Activated CD4-positive, alpha-beta T cell treated with anti-CD3 and anti-CD28 coated beads for 24 hours (primary cell): ENCODE measurements at places on chromosomes 16 and 17.

GRCh38 chr16:54453871-54454270 lies 167.3 kb upstream of the IRX3 start:
- DNase-seq, result no peak

- DNase-seq, result no peak
Observed at GRCh38 chr17:42378959-42379594, 9.2 kb downstream of the STAT3 start.

DNA sequence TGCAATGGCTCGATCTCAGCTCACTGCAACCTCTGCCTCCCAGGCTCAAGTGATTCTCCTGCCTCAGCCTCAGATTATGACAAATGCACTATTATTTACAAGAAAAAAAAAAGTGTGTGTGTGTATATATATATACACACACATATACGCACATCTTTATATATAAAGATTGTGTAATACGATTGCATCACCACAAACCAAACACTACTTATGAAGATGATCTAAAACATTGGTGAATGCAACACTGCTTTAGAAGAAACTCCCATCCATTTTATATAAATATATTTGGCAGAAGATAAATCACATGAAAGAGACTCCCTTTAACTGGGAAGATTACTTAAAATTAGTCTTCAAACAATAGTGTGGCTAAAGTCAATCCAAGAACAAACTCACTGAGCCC lies 96.7 kb downstream of the SYCE1L start:
- DNase-seq, result no peak

DNA sequence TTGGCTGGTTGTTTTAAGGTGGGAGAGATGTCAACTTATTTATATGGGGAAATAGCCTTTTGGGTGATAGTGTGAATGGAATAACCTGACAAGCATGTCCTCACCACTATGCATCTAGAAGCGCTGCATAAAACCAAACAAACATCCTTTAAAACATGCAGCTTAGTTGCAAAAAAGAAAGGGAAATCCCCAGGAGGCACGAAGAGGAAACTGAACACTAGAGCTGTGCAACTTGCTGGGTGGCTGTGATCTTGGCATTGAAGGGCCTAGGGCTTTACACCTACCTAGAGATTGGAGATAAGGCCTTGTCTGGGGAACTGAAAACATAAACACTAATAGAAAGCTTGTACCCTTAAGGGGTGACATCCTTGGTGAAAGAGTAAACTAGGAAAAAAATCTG lies 7.3 kb downstream of the C16orf54 start:
- DNase-seq, result peak; percentile 26

DNA sequence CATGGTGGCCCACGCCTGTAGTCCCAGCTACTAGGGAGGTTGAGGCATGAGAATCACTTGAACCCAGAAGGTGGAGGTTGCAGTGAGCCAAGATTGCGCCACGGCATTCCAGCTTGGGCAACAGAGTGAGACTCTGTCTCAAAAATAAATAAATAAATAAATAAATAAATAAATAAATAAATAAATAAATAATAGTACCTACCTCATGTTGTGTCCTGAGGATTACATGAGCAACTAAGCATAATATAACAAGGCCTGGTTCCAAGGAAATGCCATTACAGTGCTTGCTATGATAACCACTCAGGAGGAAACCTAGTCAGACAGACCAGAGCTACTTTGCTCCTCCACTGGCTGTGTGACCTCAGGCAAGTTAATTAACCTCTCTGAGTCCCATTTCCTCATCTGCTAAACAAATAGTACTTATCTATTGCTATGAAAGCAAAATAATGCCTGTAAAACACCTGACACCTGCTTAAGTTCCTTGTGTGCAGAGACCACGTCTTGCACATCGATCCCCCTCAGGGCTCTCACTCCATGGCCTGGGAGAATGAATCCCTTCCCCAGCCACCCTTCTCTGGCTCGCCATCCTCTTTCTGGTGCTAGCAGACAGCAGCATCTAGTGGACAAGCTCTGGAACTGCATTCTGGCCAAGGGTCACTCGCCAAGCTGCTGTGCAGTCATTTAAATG lies 7.5 kb downstream of the EPOP start:
- peak; percentile 34 for DNase-seq

GRCh38 chr16:50540711-50541007 lies 7.5 kb upstream of the NKD1 start:
- no peak for DNase-seq

DNA sequence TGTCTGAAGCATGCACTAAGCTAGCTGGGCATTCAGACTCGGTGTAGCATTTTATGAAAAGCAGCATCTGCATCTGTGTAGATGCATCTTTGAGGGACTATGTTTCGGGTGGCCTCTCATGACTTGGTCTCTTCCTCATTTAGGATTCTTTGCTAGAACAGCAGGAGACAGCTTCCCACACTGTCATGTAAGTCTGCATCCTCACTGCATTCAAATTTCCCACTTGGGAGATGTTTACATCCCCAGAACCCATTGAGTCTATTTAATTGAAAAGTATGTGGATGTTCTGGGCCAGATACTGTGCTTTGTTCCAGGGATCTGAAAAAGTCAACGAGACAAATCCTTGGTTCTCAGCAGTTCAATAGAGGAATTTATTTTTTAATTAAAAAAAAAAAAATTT lies 198.6 kb upstream of the EEF2KMT start:
- DNase-seq, result no peak

DNA sequence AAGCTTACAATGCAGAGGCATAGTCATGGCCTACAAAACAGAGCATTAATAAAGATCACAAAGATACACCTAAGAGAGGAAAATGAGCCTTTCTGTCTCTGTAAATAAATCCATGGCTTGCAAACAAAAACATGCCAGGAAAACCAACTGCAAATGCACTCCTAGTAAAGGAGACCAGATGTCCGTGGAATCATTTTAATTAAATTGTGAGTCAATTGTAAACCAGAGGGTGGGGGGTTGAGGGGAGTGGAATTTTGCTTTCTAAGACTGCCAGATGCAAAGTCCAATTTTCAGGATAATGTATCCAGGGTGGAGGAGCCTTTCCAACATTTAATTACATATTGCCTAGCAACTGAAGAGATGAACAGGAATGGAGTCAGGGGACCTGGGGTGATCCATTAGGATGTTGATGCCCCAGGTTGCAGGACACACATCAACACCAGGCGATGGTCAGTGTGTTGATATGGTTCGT lies 390.3 kb upstream of the CCL2 start:
- no peak for DNase-seq

GRCh38 chr17:9922012-9922848 lies 17.2 kb upstream of the RCVRN start:
- DNase-seq, result no peak

- no peak for DNase-seq
Observed at GRCh38 chr16:65950211-65950610, 416.3 kb upstream of the CDH5 start.

DNA sequence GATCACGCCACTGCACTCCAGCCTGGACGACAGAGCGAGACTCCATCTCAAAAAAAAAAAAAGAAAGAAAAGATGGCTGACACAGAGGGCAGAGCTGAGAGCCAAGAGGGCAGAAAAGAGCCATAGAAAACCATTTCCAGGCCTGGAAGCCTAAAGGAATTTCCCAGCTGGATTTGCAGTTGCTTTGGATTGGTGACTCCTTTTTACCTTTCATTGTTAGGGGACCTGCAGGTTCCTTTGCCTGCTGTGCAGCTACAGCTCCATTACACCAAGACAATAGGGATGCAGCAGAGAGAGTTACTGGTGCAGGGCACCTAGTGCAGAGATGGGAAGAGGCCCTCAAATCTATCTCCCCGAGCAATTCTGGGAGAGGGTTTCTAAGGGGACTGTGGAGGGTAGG lies 18.4 kb downstream of the ZNF668 start:
- no peak for DNase-seq

- no peak for DNase-seq
Observed at GRCh38 chr16:67169642-67170167, 633 bp upstream of the NOL3 start.

GRCh38 chr16:11692651-11693050 lies 24.4 kb downstream of the SNN start:
- no peak for DNase-seq

GRCh38 chr16:75527825-75528299 lies 8.0 kb downstream of the CHST5 start:
- DNase-seq, result no peak

DNA sequence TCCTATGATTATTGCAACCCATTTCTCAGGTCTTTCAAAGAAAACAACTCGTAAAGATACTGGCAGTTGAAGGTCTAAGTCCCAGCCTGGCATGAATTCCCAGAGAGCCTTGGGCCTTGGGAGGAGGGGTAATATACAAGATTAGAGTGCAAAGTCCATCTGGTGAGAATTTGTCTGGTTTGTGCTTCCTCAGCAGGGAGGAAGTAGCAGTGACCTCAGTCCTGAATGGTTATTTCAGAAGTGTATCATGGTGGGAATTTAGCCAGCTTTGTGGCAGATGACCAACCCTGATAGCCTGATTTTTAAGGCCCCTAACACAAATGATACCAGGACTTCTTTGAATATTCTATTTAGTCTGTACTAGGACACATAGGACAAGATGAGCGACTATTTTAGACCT lies 151.2 kb upstream of the TBX2 start:
- DNase-seq, result no peak

- no peak for DNase-seq
Observed at GRCh38 chr17:65551267-65552040, 10.0 kb downstream of the AXIN2 start.

- no peak for DNase-seq
Observed at GRCh38 chr17:75326226-75326848, 37.1 kb upstream of the SLC25A19 start.

GRCh38 chr17:48406936-48407567 lies 23.0 kb downstream of the SKAP1 start:
- no peak for DNase-seq

DNA sequence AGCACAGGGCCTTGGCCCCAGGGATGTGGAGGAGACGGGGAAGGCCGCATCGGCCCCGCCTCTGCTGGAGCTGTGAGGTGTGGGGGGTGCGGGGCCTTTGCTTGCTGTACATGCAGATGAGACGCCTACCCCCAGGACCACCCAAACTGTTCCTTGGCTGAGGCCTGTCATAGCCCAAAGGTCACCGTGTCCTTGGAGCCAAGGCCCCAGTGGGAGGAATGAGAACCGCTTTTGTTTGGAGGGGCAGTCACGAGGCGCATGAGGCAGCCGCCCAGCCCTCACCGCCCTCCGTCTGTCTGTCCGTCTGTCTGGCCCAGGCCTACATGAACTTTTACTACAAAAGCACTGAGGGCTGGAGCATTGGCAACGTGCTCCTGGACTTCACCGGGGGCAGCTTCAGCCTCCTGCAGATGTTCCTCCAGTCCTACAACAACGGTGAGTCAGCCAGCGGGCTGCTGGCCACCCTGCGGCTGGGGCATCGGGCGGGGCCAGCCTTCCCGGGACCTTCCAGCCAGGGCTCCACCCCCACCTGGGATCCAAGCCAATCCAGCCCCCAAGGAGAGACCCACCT lies 8.8 kb downstream of the TAX1BP3 start:
- DNase-seq, result no peak

- DNase-seq, result no peak
Observed at GRCh38 chr16:15648135-15648730, 1.8 kb upstream of the NDE1 start.

DNA sequence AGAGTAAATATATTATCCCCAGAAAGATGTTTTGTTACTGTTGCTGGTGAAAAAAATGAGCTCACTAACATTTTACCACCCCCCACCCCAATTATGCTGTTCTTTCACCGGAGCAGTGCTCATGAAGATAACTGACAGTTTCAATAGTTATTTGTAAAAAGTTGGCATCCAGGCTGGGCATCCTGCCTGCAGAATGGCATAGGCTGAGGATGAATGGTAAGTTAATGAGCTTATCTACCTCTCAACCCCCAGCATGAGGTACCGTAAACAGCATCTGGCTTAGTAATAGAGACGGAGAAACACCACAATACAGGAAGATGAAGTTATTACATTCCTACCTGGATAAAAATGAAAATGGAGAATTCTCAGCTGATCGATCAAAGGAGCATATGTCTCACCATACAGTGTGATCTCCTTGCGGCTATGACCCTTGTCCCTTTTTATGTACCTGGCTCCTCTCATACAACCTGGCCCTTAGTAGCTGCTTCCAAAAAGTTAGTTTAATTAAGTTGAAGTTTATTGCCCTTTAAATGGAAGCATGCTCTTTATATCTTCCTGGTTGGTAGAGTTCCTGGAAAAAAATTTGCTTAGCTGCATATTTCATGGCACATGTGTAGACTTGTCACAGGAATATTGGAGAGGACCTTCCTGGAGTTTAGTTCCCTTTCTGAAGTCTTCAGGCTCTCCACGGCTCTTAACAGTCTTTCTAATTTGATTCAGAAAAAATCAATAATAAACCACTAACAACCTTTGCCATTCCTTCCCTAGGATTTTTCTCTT lies 61.2 kb upstream of the MPHOSPH6 start:
- no peak for DNase-seq

GRCh38 chr17:61627125-61627524 lies 36.1 kb upstream of the NACA2 start:
- no peak for DNase-seq

DNA sequence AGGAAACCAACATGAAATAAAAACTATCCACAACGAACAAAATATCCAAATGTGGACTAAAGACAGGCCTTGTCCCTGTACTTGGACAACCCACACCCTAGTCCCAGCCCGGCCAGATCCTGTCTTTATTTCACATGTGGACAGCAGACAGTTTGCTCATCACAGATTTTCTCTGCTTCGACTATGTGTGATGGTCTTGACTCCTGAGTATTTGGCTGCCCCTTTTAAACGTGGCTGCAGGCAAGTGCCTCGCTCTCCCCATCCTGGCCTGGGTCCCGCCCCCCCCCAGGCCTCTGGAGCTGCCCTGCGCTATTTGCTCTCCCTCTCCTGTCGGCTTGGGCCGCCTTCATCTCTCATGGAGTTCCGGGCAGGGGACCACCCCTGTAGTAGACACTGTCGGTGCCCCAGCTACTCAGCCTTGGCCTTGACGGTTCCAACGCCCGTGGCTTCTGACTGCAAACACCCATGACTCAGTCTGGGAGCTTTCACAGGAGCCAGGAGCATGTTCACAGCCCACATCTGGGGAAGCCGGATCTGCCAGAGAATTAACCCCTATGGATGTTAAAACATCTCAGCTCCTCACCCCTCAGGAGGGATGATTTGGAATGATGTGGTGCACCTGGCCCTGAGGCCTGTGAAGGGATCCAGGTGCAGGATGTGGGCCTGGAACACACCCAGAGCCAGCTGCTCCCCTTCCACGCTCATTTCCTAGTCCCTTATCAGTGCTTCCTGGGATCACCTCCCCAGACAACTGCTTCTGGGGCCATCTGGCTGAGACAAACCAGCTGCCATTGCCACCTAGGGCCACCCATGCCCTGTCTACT lies 229.7 kb upstream of the RPL38 start:
- DNase-seq, result no peak
